ENCODE measurements at places on chromosomes 7 and 10.

DNA sequence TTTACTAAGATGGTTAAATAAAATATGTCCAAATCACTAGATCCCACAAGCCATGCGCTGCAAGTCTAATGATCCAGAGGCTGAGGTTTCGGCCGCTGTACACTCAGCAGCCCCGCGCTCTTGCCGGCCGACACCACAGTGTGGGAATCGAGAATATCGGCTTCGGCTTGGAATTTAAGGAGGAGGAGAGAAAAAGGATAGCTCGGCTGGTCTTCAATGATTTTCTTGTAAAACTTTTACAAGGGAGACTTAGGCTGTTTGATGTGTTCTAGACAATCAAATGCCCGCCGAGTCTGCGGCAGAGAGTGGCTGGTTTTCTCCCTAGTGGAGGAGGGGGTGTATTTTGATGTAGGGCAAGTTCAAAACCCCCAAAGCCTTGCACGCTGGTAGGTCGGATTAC is 118.2 kb upstream of the TCF7L2 start:
- DNase-seq = no peak

DNA sequence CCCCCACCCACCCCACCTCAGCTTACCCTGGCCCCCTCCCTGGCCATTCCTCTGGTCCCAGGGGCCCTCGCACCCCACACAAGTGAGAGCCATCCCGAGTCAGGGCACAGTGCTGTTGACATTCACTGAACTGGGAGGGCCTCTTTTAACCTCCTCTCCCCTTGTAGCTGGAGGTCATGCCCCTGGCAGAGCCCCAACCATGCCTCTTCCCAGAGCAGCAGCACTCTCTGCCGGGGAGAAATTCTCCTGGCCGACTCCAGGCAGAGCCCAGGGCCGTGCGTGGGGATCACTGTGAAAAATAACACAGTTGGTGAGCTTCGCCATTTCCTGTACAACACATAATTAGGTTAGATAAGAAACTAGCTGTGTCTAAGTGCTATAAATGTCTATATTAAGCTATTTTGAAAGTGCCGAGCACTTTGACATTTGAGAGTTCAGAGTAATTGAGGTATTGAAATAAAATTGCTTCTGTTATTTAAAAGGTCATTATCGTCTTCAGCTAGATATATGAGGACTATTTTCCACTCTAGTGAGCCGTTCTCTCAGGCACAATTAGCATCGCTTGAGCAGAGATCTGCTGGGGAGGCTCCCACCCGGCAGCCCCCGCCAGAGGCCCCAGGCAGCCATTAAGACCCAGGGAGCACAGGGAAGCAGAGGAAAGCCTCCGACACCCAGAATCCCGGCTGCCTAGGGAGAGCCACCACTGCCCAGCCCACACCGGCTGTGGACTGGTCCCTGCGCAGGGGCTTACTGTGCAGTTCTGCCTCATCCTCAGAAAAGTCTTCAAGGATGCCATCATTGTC is 62.4 kb upstream of the LRRC18 start:
- peak; percentile 28 for DNase-seq

GRCh38 chr10:98956576-98957260 is 278.9 kb downstream of the HPSE2 start:
- DNase-seq = no peak

- no peak for DNase-seq
Measured at GRCh38 chr7:47465191-47465590, 116.7 kb downstream of the TNS3 start.

- no peak for DNase-seq
Measured at GRCh38 chr7:38834357-38834756, 74.6 kb downstream of the VPS41 start.

GRCh38 chr7:132915647-132916046 is 166.2 kb downstream of the CHCHD3 start:
- no peak for DNase-seq

GRCh38 chr10:48667960-48668590 is 16.6 kb upstream of the WDFY4 start:
- no peak for DNase-seq

DNA sequence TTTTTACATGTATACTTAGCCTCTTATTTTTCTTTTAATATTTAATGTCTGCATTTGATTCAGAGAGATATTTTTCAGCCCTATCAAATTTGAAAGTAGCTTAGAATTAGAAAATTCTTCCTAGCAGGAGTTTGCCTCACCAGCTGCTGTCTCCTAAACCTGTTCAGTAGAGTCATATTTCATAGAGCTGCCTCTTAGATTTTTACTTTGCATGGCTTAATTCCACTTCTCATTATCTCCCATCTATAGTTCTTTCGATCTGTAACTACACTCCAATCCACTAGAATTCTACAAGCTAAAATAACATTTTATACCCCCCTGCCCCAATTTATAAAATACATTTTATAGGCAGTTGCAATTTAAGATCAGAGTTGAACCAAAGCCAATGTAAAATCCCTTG is 227.0 kb downstream of the ANK3 start:
- no peak for DNase-seq

GRCh38 chr7:75789361-75789924 is 17.4 kb upstream of the CCL26 start:
- no peak for DNase-seq

- no peak for DNase-seq
Measured at GRCh38 chr7:30214651-30215137, 69.7 kb upstream of the ZNRF2 start.

DNA sequence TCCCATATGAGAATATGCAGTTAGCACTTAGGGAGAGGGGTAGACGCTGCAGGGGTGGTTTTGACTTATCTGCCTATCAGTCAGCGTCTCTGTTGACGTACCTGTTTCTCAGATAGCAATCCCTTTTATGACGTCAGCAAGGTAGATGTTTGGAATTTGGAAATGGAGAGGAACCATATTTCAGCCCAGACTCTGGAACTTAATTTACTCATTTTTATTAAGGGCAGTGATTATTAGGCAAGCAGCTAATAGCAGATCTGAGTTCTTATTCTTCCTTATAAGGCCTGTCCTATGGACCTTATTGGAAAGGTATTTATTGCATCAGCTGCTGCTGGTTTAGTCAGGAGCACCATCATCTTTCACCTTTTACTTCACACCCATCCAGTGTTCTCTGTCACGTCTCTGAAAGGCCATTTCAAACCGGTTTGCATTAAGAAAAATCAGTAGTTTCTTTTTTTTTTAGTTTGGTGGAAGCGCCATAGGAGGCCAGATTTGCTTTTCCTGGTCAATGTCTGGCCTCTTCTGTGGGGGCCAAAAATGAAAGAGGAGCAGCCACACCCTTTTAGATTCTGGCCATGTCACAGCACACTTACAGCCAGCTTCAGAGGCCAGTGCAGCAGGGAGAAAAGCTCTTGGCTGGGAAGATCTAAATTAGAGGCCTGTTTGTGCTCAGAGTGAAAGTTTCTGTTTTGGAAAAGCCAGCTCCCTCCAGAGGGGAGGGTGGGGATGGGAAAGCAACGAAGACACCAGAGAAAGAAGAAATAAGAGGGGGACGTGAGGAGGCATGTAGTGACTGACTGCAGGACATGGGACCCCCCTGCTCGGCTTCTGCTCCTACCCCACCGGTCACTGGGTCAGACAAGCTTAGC is 146.3 kb downstream of the TCF7L2 start:
- no peak for DNase-seq

GRCh38 chr7:71753956-71754664 is 622.2 kb downstream of the GALNT17 start:
- peak; percentile 48 for DNase-seq

GRCh38 chr10:46069771-46070463 is 23.8 kb upstream of the MSMB start:
- no peak for DNase-seq

Data from renal pelvis (tissue), 12 donors.